Foreskin fibroblast (primary cell): ENCODE measurements at places on chromosomes 6 and 20.

DNA sequence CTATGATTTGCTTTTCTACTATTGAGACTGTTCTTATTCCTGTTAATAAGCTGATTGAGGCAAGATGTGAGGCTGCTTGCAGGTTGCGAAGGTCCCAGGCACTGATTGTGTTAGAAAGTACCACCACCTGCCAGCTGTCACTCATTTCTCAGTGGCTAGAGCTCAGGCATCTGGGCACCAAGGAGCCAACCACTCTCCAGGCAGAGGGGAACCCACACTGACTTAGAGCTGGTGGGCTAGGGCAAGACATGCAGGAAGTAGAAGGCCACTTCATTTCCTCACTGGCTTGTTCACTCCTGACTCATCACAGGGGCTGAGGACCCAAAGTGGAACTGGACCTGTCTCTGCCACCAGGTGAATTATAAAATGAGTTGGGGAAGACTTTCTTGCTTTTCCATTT is 7.8 kb upstream of the DLL1 start:
- no peak for DNase-seq

- no peak for DNase-seq
These were observed 182.7 kb upstream of the DTNBP1 start for GRCh38 chr6:15845492-15845891.

- DNase-seq, result no peak
These were observed 469.1 kb upstream of the RUNX2 start for GRCh38 chr6:44858998-44859397.

- no peak for DNase-seq
These were observed 128.5 kb downstream of the MOXD1 start for GRCh38 chr6:132272776-132273175.

DNA sequence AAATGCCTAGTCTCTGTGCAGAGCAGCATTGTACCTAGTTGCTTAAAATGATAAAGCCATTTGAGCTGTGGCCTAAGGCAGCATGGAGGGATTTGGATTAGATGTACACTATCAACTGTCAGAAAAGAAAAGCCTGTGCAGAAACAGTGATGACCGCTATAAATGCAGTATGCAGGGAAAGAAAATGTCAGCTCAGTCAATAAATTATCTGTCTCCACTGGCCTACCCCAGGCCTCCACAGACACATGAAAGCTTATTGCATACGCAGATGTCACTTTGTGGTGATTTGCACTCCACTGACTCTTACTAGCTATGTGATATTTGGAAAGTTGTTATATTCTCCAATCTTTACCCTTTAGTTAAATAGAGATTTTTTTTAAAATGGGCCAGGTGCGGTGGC is 221.9 kb upstream of the OPRM1 start:
- DNase-seq, result no peak

- peak; percentile 67 for DNase-seq
These were observed 708.7 kb downstream of the UTRN start for GRCh38 chr6:144993870-144994269.

DNA sequence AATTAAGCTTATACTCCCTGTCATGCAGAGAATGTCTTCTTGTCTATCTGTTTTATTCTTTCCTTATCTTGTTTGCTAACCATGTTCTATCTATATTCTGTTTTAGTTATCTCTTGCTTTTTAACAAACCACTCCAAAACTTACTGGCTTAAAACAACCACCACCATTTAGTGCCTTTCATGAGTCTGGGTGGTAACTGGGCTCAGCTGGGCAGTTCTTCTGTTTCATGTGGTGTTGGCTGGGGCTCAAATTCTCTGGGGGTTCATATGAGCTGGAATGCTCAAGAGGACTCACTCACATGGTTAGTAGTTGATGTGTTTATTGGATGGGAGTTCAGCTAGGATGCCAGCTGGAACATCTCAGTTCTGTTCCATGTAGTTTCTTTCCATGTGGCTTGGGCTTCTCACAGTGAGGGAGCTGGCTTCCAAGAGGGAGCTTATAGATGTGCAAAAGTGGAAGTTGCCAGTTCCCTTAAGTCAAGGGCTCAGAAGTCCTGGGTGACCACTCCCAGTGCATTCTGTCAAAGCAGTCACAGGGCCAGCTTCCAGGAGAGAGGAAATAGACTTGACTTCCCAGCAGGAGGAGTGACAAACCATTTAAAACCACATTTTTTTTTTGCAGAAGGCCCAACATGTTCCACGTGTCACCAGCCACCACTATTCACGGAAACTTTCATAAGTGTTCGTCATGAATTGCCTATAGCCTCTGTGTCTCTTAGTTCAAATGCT is 70.4 kb downstream of the PLCB4 start:
- DNase-seq, result no peak

GRCh38 chr6:30656513-30656912 is 9.6 kb downstream of the C6orf136 start:
- DNase-seq, result no peak

DNA sequence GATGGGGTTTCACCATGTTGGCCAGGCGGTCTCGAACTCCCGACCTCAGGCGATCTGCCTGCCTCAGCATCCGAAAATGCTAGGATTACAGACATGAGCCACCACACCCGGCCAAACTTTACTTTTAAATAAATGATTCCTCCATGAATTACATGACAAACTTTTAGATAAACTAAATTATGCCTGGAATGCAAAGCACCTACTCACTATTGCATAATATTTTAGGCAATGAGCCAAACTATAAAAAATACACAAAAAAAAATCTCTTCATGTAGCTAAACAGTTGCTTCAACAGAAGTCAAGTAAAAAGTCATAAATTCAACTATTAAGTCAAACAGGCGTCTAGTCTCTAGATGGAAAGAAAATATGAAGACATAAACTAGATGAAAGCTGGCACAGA is 56.5 kb downstream of the PTPRK start:
- no peak for DNase-seq

- no peak for DNase-seq
These were observed 201.2 kb upstream of the MYLIP start for GRCh38 chr6:15927531-15928225.

- no peak for DNase-seq
These were observed 5.2 kb downstream of the CCN2 start for GRCh38 chr6:131945971-131946370.

DNA sequence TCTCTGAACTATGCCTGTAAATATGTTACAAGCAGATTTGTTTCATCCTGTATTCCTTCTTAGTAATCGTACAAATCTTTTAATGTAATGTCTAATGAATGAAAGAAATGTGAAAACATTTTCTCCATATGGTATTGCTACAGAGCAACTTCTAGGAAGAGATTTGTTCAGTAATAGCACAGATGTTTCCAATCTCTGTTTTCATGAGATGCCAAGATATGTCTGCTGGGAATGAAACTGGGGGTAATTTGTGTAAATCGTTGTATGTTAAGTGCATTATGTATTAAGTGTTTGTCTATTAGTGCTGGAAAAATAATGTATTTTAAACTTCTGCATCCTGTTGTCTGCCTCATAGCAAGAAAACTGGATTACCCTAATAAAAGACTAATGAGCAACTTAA is 722.2 kb upstream of the EYS start:
- DNase-seq, result peak; percentile 77

DNA sequence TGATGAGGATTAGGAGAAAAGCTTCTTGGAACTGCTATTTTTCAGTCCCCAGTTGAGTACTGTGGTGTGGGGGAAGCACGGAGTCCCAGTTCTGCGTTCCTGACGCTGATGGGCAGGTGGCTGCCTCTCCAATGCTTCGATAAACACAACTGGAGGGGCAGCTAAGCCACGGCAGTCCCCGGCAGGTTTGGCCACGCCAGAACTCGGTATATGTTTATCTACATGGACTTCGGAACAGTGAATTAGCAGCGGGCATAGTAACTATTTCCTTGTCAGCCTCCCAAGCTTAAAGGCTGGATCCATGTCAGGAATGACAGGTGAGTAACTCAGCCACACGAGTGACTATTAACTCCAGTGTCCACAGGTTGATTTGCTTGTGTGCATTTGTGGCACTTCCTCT is 354.4 kb downstream of the ZFAND3 start:
- DNase-seq, result no peak

DNA sequence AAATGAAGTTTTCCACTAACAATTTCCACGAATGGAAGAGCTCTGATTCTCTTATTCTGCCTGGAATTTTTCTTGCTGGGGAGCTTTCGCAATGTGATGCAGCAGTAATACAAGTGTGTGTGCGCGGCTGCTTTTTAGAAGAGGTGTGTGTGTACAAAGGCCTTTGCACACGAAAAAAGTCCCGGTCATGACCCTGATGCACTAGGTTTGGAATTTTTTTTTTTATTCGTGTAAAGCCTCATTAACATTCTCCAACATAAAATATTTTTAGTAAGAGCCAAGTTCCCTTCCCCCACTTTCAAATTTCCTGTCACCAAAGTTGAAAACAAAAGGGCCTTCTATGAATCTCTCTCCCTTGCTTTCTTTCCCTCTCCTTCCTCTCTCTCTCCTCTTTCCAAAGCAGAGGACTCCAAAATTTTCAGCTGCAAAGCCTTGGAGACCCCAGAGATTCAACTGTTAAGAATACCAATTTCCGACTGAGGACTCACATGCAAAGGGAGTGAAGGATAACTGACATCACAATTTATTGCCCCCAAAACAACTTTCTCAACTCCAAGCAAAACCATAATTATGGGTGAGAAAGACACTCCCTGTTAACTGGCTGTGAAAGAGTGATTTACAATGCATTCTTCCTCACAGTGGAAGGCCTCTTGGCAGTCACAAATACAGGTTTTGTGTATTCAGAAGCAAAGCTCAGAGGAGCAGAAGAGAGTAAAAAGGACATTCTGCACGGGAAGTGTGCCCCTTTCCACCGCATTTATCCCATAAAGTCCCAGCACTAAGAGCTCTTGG is 421.2 kb upstream of the JARID2 start:
- no peak for DNase-seq

DNA sequence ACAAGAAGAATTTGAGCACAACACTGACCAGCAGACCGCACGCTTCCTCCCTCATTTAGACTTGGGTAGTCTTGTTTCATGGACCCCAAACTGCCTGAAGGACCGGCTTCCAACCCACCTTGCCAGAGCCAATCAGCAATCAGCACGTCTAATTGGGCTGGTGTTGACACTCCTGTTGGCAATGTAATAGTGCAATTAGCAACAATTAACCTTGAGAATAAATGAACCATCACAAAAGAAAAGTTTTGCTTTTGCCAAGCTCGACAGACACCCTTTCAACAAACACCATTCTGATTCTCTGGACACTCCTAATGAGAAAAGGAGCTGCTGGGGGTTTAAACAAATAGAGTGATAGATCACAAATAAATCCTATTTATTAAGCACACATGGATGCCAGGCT is 61.0 kb downstream of the EDN3 start:
- DNase-seq, result no peak

GRCh38 chr6:32462609-32463008 is 22.9 kb downstream of the HLA-DRA start:
- peak; percentile 6 for DNase-seq

GRCh38 chr20:49706630-49707091 is 7.0 kb downstream of the B4GALT5 start:
- no peak for DNase-seq

DNA sequence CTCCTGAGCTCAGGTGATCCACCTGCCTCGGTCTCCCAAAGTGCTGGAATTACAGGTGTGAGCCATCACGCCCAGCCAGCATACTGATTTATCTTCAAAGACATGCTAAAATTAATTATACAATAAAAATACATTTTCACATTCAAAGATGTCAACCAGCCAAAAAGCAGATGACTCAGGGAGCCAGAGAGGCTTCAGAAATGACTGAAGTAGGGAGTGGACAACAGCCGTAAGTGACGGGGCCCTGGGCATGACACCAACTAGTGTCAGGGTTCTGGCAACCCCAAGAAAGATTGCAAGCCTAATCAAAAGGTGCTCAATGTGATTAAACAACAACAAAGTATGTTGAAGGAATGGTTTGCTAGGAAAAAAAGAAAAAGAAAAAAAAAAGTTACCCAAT is 28.4 kb downstream of the GPLD1 start:
- DNase-seq, result peak; percentile 5

DNA sequence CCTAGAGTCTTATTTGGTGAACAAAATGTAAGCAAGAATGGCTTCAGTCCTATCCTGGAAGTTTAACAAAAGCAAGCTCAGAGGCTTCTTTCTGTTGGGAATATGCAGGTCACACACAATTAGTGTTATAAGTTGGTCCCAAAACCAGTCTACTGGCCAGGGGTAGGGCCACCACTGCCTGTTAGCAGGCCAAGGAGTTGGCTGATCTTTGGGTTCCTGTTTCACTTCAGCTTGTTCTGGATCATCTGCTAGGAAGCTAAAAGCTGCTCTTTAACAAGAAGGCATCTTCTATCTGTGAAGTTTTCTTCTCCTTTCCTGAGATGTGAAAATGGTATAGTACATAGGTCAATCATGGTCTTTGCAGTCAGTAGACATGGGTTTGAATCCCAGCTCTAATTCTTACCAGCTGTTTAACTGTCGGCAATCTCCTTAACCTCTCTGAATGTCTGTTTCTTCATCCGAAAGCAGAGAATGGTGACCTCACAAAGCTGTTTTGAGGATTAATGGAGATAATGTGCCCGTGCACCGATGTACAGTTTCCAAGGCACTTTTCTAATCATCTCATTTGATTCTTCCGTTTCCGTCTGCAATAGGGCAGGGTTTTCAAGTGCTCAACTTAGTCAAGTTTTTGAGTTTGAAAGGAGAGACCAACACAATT is 271.2 kb upstream of the TAB2 start:
- no peak for DNase-seq

DNA sequence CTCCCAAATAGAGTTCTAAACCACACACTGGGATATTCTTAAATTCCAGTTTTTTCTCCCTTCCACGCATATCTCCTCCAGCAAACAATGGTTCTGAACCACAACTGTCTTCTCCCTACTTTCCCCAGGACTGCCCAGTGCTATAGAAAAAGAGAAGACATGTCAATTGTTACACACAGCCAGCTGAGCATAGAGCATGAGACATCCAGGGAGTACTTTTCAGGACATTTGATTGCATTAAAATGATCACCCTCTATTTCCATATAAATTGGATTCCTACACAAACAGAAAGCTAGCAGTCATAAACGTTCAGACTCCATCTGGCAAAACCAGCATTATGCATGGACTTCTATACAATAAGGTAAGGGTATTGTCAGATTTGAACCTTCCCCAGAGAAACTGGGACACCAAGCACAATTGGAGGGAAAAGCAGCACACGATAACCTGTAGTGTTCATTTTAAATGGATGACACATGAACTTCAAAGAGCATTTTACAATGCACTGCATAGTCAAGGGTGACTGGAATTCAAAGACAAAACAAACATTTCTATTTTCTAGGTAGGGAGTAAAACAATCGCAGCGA is 93.1 kb upstream of the HEY2 start:
- no peak for DNase-seq

GRCh38 chr20:59663513-59664060 is 59.2 kb downstream of the PHACTR3 start:
- DNase-seq, result no peak

DNA sequence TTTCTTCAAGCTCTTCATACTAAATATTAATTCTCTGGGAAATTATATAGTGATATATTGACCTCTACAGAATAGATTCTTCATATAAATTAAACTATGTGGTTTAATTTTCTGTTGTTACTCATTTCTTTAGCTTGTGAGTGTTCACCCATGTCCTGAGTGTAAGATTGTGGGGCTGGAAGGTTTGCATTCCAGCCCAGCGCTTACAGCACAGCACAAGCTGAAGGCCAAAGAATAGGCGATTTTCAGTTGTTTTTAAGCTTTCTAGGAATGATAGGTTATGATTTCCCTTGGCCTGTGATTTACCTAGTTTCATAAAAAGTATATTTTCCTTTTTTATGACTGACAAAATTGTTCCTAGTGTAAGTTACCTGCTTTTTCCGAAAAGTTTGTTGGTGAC is 194.1 kb downstream of the PLCB1 start:
- no peak for DNase-seq
